ENCODE measurements at places on chromosomes 7 and 10.

DNA sequence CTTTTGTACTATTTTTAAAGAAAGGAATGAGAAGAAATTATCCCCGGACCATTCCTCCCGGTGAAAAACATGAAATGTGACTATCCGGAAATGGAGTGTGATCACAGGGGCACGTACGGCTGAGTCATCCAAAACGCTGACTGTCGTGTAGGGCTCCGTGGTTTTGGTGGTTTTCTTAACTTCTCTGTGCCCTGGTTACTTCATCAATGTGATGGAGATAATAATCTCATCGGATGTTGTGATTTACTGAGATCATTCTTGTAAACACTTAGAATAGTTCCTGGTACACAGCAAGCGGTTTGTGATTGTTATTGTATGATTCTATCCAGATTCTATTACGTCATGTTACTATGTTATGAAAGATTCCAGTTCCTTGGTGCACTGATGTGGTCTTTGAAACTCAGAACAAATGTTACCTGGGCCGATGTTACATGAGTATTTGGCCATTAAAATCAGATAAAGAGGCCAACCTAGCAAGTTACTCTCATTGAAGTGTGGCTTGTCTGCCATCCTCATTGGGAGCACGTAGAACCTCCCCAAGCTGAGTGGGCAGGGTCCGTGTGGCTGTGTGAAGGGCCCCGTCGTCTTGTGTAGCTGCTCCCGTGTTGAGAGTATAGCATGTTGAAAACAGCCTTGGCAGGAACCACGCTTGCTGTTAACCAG, 99.5 kb downstream of the CAMK1D start:
- no peak for DNase-seq

- DNase-seq: no peak
Observed at GRCh38 chr7:111736552-111736874, 174.2 kb upstream of the IMMP2L start.

- no peak for DNase-seq
Observed at GRCh38 chr7:68821846-68822245, 776.4 kb upstream of the AUTS2 start.

- no peak for DNase-seq
Observed at GRCh38 chr7:126657137-126657536, 595.6 kb downstream of the GRM8 start.

DNA sequence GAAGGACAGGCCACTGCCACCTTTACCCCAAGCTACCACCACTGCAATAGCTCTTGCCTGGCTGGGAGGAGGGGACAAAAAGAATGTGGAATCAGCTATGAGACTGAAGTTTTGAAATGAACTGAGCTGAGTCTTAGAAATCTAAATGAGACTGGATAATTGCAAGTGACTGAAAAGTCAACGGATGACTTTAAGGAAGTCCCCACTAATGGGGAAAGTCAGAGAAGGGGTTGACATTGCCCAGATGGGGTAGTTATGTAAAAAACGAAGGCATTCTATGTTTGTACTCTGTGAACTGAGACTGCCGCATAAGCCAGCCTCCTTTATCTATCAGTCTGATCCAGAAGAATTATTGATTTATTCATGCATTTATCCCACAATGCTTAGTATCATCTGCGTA, 67.2 kb downstream of the RBM20 start:
- no peak for DNase-seq

DNA sequence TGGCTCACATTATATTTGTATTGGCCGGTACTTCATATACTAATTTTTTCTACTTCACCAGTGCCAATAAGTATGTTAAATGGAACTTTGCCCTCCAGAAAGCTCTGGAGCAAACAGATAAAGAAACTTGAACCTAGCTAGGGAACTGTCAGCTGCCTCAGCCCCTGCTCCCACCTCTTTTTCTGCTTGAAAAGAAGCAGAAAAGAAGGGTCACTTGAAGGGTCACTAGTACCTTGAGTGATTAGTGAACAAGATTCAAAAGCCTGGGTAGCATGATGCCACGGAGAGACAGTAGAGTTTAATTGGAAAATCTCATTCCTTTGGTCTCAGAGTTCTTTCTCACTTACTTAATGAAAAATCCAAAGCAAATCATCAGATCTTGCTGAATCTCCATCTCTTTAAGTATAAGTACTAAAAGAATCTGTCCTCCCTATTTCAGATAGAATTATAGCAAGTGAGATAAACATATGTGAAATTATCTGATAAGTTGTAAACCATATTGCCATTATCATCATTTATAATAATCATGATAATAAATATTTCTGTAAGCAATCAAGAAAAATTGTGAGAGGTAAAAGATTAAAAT, 47.7 kb downstream of the PTN start:
- DNase-seq: no peak

GRCh38 chr10:130177250-130177649, 41.1 kb downstream of the GLRX3 start:
- DNase-seq: no peak

DNA sequence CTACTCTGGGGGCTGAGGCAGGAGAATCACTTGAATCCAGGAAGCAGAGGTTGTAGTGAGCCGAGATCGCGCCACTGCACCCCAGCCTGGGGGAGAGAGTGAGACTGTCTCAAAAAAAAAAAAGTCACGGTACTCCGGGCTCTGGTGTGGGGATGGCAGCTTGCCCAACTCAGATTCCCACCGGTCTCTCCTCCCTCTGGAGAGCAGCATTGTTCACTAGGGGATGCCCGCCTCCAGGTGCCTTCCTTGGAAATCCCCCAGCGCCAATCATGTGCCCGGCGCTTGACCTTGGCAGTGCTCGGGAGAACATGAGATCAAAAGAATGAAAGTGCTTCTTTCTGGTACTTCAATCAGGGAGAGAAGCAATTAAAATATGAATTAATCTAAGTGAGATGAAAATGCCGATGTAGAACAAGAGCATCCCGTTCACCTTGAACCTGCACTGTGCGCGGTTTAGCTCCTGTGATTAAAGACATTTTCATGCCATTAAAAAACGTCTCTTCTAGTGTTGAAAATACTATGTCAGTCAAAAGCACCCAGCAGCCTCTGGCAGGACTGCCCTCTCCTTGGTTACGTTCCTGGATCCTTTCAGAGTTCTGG, 1127.3 kb upstream of the AUTS2 start:
- DNase-seq: no peak

DNA sequence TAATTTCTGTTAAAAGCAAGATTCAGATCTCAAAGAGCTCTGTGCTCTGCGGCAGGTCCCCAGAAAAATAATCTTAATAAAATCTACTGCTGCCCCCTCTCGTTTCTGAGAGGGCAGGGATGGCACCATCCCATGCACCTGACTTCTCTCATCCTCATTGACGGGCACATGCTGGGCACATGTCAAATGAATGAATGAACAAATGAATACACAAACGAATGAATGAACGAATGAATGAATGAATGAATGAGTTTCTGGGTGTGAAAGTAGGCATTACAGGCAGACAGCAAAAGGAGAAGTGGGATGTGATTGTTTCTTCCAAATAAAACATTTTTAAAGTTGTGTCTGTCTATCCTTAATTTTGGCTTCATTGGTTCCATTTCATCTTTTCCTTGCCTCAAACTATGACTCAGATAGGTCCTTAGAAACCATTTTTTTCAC, 398.1 kb upstream of the PRKCQ start:
- no peak for DNase-seq

GRCh38 chr10:76643511-76643911, 994.1 kb downstream of the KCNMA1 start:
- DNase-seq: no peak

- DNase-seq: no peak
Observed at GRCh38 chr10:71188201-71188600, 24.2 kb upstream of the UNC5B start.

DNA sequence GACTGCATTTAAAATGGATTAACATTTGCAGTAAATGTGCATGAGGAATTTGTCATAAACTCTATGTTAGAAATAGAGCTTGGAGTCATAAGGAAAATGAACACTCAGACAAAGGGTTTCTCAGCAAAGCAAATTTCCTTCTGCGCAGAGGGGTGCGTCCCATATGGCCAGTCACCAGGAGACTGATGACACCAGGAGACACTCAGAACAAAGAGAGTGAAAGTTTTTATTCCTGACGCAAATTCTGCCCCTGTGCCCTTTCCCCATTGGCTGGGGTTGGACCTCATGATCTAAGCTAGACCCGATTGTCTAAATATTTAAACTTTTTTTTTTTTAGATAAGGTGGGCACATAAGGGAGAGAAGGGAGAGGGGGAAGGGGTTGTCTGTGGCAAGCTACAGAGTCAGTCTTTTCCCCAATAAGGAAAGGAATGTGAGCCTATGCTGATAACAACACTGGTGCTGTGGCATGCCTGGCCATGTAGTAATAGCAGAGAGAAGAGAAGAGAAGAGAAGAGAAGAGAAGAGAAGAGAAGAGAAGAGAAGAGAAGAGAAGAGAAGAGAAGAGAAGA, 202.0 kb downstream of the POM121L12 start:
- DNase-seq: no peak

DNA sequence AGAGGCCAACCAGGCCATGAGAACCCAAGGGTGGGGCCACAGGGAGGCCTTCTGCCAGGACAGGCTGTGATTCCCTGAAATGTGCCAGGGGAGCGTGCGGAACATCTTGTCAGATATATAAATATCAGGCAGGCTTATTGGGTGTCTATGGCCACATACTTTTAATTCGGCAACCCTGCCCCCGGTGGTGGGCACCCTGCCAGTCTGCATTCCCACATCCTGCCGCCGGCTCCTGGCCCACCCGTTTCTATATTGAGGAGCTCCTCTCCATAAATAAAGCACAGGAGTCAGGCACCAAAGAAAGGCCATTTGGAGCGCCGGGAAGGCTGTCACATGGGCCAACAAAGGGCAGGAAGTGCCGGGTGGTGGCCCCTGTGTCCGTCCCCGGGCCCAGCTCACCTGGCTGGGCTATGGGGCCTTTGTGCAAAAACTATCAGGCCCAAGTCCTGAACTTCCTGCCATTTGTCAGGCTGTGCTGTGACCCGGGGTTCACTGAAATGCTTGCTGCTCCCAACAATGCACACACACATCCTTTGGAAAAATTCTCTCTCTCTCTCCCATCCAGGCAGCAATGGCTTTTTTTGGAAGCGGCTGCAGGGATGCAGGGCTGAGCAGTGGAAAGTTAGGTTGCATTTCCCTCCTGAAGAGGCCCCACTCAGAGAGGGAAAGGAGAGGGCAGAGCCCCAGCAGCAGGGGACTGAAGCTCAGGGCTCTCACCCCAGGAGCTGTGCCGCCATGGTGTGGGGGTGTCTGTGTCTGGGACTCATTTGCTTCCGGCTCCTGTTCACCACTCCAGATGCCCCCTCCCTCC, 25.0 kb upstream of the PODXL start:
- DNase-seq: no peak

DNA sequence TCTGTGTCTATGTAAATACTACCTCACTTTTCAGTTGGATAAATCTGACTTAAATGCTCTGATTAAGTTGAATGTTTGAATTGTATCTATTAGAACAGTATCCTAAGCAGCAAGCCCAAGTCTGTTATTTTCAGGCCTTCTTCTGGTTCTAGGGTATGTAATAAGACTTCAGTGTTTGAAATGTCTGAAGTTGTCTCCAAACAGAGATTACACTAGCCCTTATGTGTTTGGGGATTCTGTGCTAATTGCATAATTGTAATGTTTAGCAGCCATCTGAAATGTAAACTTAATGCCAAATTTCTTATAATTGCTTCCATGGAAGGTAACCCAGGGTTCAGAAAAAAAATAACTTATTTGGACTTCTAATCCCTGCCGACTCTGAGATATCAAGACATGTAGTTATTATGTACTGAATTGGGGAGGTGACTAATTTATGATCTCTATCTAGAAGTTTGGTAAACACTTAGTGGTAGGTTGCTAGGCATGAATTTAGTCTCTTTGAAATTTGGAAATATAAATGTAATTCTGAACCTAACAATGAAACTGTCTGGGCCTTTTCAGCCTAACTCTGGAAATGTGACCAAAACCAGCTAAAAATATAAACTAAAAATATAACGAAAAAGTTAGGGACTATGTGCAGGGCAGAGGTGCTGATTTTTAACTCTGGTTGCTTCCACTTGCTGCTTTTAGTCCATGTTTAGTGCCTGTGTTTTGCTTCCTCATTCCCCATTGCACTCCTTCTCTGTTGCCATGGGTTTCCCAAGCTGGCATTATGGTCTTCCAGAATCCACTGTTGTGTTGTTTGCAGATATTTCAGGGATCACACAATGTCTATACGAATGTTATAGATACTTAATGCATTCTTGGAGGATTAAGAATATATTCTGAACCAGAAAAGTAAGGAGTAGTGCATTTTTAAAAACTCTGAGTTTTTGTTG, 54.8 kb downstream of the MCU start:
- no peak for DNase-seq

DNA sequence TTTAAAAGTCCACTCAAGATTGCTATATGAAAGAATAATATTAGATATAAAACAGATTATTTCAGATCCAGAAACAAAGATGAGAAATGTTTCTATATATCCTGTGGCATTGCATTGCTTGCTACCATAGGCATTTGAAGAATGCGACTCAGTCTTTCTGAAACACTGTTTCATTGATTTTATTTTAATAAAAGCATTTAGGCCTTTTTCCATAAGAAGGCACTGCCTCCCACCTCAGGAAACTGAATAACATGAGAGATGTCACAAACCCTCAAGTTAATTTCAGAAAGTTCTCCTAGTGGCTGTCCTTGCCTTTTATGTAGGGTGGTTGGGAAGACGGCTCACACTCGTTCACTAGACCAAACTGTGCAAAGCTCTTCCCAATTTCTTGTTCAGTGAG, 23.3 kb downstream of the PRPS1L1 start:
- DNase-seq: no peak

DNA sequence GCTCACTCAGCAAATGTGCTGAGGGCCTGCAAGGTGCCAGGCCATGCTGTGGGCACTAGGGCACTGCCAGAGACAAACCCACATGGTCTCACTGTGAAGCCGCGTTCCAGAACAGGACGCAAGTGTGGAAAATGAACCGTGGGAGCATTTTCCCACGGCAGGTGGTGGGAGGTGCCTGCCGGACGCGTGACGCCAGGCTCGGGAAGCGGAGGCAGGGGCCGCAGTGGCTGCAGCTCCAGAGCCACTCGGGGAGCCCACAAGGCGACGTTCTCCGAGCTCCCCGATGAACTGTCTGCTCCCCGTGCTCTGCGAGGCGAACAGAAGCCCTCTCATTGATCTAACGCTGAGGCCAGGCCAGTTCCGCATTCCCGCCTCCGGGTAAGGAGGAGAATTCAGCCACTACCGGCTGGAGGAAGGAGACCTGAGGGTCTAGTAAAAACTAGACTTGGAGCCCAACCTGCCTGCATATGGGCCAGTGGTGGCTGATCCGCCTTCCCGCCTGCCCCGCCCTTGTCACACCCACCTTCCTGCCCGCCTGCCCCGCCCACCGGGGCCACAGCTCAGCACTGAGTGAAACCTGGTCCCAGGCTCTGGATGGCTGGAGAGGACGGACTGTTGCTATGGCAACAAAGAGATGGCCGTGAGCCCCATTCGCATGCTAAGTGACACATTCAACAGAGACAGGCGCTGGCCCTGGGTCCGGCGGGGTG, 13.1 kb downstream of the ADGRA1 start:
- no peak for DNase-seq

- peak; percentile 10 for DNase-seq
Observed at GRCh38 chr7:139523199-139523941, at the start of gene CLEC2L. Gene CLEC2L, plus strand, starts transcription at chr7:139523685. Its CDS starts 243 bp downstream, at chr7:139523928.

DNA sequence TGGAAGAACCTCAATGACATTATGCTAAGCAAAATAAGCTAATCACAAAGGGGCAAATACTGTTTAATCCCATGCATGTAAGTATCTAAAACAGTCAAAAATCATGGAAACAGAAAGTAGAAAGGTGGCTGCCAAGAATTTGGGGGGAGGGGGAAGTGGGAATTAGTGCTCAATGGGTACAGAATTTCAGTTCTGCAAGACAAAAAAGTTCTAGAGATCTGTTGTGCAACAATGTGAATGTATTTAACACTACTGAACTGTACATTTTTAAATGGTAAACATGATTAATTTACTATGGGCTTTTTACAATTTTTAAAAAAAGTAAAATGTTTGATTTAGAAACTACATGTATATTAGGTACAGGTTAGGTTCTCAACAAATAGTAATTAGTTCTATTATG, 11.9 kb downstream of the EZH2 start:
- DNase-seq: no peak

Data from NCI-H1694 treated with DMSO at 0.1 percent for 48 hours (cell line).